ENCODE measurements at places on chromosomes 2 and 18.

- DNase-seq = no peak
These were observed 111.3 kb upstream of the CAVIN2 start for GRCh38 chr2:191957996-191958860.

GRCh38 chr2:1692342-1692741, 52.0 kb downstream of the PXDN start:
- DNase-seq = no peak

- DNase-seq = no peak
These were observed 24.7 kb upstream of the NRP2 start for GRCh38 chr2:205657579-205657978.

- no peak for DNase-seq
These were observed 748 bp upstream of the ZNF804A start for GRCh38 chr2:184597571-184597991.

DNA sequence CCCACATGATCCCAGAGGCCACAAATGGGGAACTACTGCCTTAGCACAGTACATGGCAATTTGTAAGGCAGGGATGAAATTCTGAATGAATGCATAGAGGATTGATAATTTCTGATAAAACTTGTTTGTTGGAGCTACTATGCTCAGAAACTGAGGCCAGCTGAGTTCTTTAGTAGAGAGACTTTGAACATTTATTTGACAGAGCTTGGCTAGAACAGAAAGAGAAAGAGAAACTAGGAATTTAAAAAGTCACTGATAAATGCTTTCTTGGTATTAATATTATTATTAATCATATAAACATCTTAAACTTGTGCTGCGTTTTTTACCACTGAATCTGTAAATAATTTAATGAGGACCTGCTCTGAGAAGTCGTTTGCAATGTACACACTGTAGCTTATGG, 923.7 kb upstream of the CNTNAP5 start:
- DNase-seq = no peak

DNA sequence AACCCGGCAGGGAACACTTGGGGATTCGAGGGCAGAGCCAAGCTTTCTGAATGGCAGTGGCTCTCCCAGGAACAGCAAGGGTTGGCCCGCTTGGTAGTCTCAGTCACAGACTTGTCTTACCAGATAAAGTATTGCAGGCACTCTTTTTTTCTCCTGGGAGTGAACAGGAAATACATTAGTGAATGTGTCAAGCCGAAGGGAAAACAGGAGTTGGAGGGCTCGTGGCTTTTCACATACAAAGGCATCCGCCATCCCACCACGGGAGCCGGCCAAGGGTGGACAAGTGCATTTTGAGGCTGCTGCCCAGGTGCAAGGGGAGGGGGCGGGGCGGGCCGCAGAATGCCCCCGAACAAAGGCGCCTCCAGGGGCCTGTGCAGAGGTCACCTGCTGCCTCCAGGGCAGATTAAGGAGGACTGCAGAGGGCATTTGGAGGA, 163.3 kb upstream of the SIX3 start:
- DNase-seq = no peak

DNA sequence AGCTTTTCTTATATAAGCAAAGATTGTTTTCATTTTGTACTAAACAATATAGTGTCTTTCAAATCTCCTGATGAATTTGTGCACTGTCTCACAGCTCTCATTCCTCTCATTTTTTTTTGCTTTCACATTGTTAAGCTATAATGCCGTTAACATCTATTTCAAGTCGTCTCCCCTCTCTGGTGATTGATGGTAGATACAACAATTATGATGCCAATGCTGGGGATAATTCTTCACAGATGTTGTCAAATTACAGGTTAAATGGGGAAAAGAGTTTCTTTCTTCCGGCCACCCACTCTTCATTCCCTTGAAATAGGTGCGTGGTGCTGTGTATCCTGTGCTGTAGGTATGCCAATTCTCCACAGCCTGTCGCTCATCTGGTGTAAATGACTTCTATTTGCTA, 1053.7 kb upstream of the ZEB2 start:
- DNase-seq = no peak

DNA sequence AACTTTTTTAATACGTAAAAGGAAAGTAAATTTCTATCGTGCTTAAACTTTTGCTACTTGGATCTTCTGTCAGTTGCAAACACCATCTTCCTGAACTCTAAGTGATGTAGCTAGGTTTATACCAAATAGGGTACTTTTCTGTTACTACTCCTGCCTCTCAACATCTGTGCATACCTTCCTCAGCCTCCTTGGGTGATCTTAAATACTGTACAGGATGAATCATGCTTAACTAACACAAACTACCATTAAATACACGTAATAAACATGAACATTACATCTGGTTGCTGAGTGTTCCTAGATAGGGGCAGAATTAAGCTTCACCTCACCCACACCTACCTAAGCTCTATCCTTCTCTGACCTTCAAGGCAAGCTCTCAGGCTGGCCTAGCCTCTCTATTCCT, 398.0 kb downstream of the TXNL1 start:
- DNase-seq = no peak

- no peak for DNase-seq
These were observed 90.1 kb downstream of the MYCN start for GRCh38 chr2:16030206-16031057.

- no peak for DNase-seq
These were observed 1.1 kb upstream of the SPAST start for GRCh38 chr2:32061973-32062861.

- no peak for DNase-seq
These were observed 427.3 kb downstream of the DCDC2C start for GRCh38 chr2:4130651-4131050.

GRCh38 chr18:64713284-64713683, 564.4 kb upstream of the LINC00305 start:
- no peak for DNase-seq

DNA sequence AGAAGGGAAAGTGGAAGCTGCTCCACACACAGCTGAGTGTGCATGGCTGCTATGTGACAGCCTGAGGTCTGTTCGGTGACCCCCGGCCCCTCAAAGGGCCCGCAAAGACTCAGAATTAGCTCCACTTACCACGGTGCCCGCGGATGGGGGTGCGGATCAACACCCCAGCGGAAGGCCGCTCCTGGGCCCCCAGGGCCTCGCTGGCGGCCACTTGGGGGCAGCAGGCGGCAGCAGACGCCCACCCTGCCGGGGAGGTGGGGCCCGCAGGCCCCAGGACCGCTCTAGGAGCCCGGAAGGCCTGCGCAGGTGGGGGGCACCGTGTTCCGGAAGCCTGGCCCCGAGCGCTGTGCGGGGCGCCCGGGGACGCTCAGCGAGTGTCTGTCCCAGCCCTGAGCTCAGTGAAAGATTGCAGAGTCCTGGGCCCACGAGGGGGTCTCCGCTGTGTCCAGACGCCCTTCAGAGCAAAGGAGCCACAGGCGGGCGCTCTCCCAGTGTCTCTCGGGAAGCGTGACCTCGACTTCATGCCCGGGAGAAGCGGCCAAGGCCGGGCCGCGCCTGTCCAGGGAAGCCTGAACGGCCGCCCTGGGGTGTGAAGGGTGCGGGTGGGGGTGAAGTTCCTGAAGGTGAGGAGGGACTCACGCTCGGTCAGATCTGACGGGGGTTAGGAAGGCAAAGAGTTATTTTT, 118.7 kb downstream of the VAPA start:
- peak; percentile 7 for DNase-seq

- DNase-seq = no peak
These were observed 45.0 kb upstream of the MGAT5 start for GRCh38 chr2:134208825-134209224.

- DNase-seq = no peak
These were observed 102.7 kb downstream of the CDCA7 start for GRCh38 chr2:173457366-173457765.

- no peak for DNase-seq
These were observed 780.8 kb upstream of the GCFC2 start for GRCh38 chr2:76491503-76491902.

DNA sequence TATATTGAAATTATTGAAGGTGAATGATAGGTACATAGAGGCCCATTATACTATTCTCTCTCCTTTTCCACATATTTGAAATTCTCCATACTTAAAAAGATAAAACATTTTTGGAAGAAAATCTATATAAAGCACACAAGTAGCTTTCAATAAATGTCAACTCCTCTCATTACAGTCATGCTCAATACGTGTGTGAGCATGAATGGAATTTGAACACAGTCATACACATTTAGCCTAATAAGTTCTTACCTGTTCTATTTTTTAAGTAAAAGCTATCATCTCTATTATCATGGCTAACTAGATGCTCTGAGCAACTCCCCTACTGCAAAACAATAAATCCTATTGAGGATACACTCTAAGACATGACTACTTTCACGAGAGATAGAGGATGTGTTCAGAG, 41.9 kb upstream of the SPATS2L start:
- DNase-seq = no peak

GRCh38 chr2:69961496-69961895, at the start of gene ASPRV1:
TSS of gene ASPRV1 (minus strand) at chr2:69961631. CDS start at chr2:69961436, 195 bp downstream.
- DNase-seq = no peak

GRCh38 chr2:46335391-46336282, 38.4 kb downstream of the EPAS1 start:
- no peak for DNase-seq

DNA sequence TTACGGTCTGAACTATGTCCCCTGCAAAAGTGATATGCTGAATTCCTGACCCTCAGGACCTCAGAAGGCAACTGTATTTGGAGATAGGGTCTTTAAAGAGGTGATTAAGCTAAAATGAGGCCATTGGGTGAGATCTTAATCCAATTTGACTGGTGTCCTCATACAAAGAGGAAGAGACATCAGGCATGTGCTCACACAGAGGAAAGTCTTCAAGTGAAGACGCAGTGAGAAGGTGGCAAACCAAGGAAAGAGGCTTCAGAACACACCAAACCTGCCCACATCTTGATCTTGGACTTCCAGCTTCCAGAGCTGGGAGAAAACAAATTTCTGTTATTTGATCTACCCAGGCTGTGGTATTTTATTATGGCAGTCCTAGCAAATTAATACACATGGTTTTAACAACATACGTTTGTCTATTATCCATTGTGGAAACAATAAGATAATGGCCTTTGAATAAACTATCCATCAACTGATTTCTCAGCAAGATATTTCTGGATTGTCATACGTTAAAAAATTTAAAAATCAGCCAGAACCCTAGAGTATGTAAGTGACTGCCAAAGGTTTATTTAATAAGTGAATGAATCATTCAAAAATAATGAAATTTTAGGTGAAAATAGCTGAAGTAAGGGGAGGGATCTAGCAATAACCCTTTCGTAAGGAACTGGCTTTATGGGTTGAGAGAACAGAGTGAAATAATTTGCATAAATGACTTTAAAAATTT, 6.5 kb downstream of the WIPF1 start:
- no peak for DNase-seq

- DNase-seq = no peak
These were observed 52.4 kb upstream of the STAT1 start for GRCh38 chr2:191066197-191066918.

GRCh38 chr18:2114765-2115164, 456.5 kb downstream of the METTL4 start:
- no peak for DNase-seq

GRCh38 chr2:45802499-45803138, 151.1 kb downstream of the PRKCE start:
- no peak for DNase-seq

- DNase-seq = no peak
These were observed at the start of gene BCL2 for GRCh38 chr18:63319383-63320122. TSS of gene BCL2 (minus strand) at chr18:63319769.

DNA sequence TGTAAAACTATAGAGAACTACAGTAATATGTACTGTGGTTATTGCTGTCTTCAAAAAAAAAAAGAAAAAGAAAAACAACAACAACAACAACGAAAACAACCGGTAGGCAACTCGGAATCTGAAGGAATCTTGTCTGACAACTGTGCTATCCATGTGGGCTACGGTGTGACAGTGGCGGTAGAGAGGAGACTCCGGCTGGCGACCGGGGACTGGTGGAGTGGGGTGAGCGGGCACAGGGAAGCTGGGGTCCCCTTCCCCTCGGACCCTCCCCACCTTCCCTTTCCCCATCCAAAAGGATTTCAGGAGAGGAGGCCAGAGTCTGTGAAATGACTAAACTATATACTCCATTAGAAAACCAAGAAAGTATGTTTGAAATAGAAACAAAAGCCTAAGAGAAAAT, 22.9 kb downstream of the IGFBP5 start:
- no peak for DNase-seq

GRCh38 chr2:170582751-170583463, 132.2 kb upstream of the SP5 start:
- no peak for DNase-seq

GRCh38 chr2:142718576-142719155, 158.8 kb upstream of the KYNU start:
- DNase-seq = no peak

- DNase-seq = no peak
These were observed 291.6 kb downstream of the ZNF385B start for GRCh38 chr2:179569831-179570233.

- DNase-seq = no peak
These were observed 50.1 kb upstream of the GAREM1 start for GRCh38 chr18:32520771-32521170.

DNA sequence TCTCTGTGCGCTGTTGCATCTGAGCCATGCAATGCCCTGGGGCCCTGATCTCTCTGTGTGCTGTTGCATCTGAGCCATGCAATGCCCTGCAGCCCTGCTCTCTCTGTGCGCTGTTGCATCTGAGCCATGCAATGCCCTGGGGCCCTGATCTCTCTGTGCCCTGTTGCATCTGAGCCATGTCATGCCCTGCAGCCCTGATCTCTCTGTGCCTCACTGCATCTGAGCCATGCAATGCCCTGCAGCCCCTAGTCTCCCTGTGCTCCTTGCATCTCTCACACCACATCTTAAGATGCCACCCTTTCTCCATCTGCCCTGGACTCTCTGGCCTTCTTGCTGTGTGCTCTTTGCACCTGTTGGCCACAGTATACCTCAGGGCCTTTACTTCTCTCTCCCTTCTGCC, 56.2 kb downstream of the SOX11 start:
- DNase-seq = no peak

DNA sequence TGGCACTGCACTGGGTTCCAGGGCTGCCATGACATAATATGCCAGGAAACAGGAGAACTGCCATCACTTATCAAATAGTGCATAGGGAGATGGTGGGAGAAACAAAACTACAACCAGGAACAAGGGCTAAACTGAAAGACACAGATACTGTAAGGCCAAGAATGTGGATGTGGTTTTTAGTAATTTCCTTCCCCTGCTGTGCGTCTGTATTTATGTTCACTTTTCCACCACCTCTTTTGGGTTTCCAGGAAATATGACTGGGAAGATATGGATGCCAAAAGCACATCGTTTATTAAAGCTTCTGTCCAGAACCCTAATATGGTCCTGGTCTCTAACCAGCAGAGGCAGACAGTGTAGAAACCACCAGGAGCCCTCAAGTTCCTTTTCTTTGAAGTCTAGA, 759.7 kb upstream of the FANCL start:
- DNase-seq = no peak
